ENCODE measurements at places on chromosomes 1 and 21.
A peak's percentile ranks its signal among the peaks of the same experiment; 100 is the strongest.

- no peak for DNase-seq
Measured at GRCh38 chr1:170217517-170218256, 71.9 kb downstream of the NTMT2 start.

DNA sequence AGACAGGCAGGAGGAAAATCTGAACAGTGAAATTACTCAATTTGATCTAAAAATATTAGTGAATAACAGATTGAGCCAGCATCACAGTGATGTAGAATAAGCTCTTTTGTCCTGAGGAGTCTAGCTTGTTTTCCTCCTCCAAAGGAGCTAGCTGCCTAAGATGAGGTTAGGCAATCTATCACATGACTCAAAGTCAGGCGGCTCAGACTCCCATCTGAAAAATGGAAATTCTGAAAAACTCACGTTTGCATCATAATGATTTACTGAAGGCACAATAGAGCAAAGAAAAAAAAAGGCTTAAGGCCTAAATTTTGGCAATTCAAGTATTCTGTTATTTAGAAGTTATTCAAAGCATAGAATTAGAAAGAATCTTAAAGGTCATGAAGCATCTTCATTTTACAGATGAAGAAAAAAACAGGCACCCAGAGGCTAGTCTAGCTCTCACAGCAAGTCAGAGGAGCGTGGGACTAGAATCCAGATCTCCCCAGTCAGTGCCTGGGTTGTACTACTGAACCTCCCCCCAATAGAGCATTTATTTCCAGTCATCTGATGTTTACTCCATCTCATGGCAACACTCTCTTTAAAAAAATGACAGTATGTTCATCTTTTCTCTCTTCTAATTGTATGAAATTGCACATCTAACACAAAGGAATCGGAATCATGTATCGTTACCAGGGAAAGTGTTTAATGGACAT lies 62.5 kb upstream of the ATF3 start:
- no peak for DNase-seq

GRCh38 chr1:229059671-229060539 lies 211.0 kb upstream of the RAB4A start:
- DNase-seq = no peak

- no peak for DNase-seq
Measured at GRCh38 chr1:36083219-36083618, 675 bp upstream of the TEKT2 start.

DNA sequence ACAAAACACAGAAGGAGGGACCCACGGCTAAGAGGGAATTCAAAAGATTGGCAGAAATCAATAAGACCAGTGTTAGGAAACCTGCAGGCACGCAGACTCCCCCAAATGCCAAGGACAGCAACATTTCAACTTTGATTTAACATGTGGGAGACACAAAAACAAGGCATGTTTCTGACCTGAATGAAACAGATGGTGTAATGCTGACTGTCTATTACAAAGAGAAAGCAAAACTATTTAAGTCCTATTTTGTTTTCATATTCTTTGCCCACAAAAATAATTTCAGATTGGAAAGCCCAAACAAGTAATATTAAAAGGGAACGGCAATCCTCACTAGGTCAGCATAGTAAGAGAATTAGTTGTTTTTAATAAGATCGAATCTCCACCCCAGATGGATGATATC lies 107.9 kb downstream of the S1PR1 start:
- DNase-seq = no peak

- DNase-seq = peak; percentile 74
Measured at GRCh38 chr1:24413350-24414163, at the start of gene STPG1. Gene STPG1, minus strand, starts transcription at chr1:24413782. Its CDS starts 12,394 bp downstream, at chr1:24401388.

DNA sequence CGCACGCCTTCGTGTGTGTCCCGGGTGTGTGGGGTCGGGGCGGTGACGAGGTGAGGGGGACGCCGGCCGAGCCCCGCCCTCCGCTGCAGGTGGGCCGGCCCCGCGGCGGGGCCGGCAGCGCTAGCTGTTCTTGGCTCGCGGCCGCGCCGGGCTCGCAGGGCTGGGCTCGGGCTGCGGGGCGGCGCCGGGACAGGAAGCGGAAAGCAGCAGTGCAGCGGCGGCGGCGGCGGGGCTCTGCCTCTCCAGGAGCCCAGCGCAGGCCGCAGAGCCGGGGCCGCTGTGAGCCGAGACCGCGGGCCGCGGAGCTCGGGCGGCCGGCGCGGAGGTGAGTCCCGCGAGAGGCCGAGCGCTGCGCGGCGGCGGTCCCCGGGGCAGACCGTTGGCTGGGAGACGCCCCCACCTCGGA lies at the start of gene VANGL1:
VANGL1 (plus strand) TSS at position 209 of the 406 bp plus-strand sequence. CDS start 9,444 bp downstream, outside the sequence.
- no peak for DNase-seq

DNA sequence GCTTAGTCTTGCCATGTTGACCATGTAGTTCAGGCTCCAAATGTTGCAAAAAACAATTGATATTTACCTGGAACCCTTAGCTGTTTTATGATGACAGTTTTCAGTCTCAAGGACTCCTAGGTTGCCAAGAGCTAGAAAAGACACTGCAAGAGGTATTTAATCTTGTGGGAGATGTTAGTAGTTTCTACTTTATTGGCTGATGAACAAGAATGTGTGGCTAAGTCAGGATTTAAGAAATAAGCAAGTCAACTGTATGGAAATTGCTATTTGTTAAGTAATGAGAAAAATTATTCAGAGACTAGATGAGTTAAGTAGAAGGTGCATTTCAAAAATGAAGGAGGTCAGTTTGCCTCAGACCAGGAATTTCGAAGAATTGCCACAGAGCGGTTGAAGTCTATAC lies 639.7 kb upstream of the USP24 start:
- DNase-seq = no peak

DNA sequence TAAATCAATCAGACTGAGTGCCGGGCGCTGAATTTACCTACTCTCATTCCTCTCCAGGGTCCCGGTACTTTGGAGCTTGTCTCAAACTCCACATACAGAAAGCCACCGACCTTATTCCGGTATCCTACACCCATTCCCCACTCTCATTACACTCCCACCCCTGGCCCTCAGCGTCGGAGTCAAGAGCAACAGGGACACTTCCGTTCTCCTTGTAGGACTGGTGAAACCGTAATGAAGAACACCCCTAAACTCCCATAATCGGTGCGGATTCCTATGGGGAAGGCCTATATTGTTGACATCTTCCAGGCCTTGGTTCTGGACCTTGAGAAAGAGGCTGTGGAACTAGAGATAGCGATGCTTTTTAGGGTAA lies 798 bp downstream of the ZBED6 start:
- peak; percentile 9 for DNase-seq

- no peak for DNase-seq
Measured at GRCh38 chr1:246761396-246761795, 37.2 kb downstream of the SCCPDH start.

- no peak for DNase-seq
Measured at GRCh38 chr1:22722901-22723550, 12.4 kb downstream of the EPHB2 start.

GRCh38 chr21:40985370-40985769 lies 138.4 kb upstream of the DSCAM start:
- DNase-seq = no peak

DNA sequence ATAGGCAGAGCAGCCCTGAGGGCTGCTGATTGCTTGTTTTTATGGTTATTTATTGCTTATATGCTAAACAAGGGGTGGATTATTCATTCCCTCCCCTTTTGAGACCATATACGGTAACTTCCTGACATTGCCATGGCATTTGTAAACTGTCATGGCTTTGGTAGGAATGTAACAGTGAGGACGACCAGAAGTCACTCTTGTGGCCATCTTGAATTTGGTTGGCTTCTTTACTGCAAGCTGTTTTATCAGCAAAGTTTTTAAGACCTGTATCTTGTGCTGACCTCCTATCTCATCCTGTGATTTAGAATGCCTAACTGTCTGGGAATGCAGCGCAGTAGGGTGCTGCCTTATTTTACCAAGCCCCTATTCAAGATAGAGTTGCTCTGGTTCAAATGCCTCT lies 531.8 kb upstream of the PRMT6 start:
- no peak for DNase-seq

GRCh38 chr1:109136766-109137165 lies 22.9 kb downstream of the ELAPOR1 start:
- no peak for DNase-seq

DNA sequence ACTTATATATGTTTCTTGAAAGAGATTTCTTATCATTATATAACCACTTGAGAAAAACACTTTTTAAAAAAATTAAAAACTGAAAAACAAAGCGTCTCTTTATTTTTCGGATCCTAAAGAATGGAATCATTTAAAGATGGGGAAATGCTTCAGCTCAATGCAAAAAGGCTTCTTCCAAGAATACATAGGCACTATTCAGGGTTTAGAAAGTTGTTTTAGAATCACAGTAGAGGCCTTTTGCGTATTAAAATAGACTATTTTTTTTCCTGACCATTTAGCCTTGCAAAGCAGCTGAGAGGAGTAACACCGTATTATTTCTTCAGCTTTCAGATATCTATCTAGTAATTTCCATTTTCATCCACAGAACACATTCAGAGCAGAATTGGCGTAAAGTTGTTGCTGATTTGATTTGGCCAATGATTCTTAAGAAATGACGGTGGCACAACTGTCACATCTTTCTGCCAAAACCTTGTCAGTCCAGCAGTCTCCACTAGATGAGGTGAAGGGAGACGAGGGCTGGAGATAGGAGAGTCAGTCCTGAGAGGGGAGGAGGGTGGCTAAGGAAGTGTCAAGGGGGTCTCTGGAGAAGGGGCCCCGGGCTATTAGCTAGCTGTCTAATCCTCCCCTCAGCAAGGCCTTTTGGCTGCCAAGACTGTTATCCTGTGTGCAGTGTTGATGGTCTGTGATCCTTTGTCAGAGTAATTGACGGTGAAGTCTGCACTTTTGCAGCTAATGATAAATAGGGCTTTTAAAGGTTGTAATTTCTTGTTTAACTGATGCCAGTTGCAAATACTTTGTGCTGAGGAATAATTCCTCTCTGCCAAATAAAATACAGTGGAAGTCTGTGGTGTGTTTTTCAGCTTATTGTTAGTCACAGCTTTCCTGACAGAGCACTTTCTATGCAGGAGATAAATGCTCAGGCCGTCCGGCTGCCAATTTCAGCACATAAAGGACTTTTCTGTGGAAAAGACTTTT lies 34.7 kb downstream of the PRRX1 start:
- DNase-seq = no peak

- no peak for DNase-seq
Measured at GRCh38 chr21:34200288-34200905, 127.0 kb downstream of the MRPS6 start.

GRCh38 chr21:35254765-35255138 lies 205.7 kb upstream of the RUNX1 start:
- no peak for DNase-seq

DNA sequence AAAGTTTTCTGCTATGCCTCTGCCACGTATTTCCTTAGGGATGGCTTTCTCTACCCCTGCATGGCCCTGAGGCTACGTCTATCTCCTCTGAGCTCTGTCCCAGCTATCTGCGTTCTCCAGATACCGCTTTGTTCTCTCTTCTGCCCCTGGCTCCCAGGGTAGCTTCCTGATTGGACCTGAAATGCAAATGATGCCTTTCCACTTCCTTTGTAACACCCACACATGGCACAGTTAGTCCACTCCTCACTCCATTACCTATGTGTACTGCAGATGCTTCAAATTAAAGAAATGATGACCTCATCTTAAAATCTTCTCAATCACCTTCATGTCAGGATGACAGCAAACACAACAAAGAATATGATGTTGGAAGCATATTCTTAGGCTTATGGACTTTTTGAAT lies 138.6 kb upstream of the POGK start:
- DNase-seq = no peak

- DNase-seq = no peak
Measured at GRCh38 chr21:23475281-23476219, 2131.7 kb downstream of the MRPL39 start.

DNA sequence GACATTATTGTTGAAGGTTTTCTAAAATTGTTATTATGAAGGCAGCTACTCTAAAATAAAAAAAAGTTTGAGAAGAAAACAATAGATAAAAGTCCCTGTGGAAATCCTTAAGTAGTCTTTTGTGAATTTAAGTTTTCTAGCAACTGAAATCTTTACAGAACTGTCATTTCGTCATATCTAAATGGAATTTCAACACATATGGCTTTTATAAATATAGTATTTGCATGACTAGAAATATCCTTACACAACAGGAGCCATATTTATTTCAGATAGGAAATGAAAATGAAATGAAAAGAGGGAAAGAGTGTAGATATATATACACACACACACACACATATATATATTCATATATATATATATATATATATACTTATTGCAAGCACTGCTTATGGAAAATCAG lies 204.7 kb upstream of the RGS18 start:
- DNase-seq = no peak

DNA sequence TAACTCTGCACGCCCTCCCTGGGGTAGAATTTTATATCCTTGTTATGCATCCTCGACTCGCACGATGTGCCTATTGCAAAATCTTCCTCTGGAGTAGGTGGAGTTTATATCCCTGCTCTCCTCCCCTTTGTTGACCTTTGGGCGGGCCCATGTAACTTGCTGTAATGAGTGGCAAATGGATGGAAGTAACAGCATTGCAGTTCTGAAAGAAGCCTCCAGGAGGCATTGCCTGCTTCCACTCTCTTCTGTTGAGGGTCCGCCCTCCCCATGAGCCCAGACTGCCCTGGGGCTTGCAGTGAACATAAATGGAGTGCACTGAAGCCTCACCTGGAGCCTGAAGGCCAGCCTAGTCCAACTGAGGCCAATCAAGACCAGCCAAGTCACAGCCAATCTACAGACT lies 62.2 kb upstream of the GRIK3 start:
- DNase-seq = no peak

GRCh38 chr1:156496211-156496761 lies 4.3 kb downstream of the MEF2D start:
- no peak for DNase-seq

DNA sequence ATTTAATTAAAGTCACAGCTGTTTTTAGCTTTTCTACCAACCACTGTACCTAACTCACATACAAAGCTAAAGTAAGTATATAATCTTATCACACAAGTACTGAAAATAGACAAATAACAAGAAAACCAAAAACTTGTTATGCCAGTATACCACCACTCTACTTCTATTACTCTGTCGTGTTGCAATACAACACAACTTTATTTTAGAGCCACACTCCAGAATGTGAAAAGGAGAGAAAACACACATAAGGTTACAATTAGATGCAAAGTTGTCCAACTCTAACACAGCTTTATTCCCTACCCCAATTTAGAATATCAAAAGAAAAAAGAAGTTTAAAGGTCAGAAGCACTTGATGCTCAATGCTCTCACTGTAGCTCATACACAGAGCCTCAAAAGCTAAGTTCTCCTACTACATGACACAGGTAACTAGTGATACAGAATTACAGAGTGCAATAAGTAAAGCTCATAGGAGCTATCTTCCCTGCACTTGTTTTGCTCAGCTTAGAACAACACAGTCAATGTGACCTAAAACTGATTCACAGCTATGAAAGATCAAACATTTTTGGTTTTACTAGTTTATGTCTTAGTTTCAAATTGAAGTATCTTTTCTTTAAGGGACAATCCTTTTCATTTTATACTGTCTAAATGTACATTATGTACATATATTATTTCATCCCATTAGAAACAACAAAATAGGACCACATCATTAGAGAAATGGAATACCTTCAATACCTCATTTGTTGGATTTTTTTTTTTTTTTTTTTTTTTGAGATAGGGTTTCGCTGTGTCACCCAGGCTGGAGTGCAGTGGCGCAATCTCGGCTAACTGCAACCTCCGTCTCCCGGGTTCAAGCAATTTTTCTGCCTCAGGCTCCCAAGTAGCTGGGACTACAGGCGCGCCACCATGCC lies 29.2 kb downstream of the EYA3 start:
- no peak for DNase-seq

Measured in stimulated activated CD4-positive, alpha-beta T cell treated with anti-CD3 and anti-CD28 coated beads, Interleukin-1b, Interleukin-23, amount 100 ng/mL, for 24 hours (primary cell).